Stimulated activated CD8-positive, alpha-beta memory T cell treated with anti-CD3 and anti-CD28 coated beads, Interleukin-4, amount 100 ng/mL, for 24 hours (primary cell): ENCODE measurements at places on chromosomes 6 and 20.

- DNase-seq: no peak
Observed at GRCh38 chr6:150910561-150910960, 45.1 kb downstream of the MTHFD1L start.

DNA sequence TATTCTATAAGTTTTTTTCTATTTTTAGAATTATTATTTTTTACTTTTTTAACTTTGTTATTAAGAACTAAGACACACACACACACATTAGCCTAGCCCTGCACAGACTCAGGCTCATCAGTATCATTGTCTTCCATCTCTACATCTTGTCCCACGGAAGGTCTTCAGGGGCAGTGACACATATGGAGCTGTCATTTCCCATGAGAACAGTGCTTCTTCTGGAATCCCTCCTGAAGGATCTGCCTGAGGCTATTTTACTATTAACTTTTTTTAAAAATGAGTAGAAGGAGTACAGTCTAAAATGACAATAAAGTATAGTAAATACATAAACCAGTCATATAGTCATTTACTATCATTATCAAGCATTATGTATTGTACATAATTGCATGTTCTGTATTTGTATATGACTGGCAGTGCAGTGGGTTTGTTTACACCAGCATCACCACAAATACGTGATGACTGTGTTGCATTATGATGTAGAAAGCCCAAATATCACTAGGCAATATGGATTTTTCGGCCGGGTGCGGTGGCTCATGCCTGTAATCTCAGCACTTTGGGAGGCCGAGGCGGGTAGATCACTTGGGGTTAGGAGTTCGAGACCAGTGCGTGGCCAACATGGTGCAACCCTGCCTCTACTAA lies 57.9 kb downstream of the HIVEP1 start:
- DNase-seq: no peak

DNA sequence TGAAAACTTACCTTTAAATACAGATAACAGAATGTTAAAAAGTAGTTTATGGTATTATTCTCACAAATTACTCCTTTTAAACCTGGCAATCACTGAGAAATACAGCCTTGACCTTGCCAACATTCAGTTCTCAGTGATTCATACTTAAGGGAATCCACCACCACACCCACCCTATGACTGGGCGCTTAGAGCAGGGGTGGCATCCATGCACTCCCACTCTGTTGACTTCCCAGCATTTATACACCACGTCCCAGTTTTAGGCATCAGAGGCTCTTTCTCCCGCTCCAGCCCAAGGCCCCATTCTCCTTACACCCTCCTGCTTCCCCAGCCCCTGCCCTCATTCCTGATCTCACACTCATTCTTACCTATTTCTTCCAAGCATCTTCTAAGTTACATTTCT lies 16.3 kb downstream of the TRAF3IP2 start:
- no peak for DNase-seq

GRCh38 chr20:12976720-12977309 lies 32.0 kb upstream of the SPTLC3 start:
- no peak for DNase-seq

DNA sequence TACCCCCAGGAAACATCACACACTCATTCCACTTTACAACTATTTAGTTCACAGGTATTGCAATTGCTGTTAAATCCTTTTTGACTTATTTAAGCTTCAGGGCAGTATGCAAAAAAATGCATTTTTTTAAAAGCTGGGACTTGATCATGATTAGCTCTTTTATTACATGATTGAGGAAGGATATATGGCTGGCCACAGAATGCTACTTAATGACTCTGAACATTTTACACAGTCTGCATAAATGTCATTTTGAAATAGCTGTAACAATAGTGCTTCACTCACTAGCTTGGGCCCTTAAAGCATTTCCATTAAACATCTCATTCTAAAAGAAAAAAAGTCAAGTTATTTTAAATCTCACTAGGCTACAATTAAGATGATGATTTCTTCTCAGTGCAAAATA lies 429.7 kb downstream of the FRK start:
- no peak for DNase-seq

GRCh38 chr6:69863766-69864165 lies 2.6 kb upstream of the COL19A1 start:
- no peak for DNase-seq
